Stimulated activated CD4-positive, alpha-beta T cell treated with anti-CD3 and anti-CD28 coated beads, Interleukin-4, amount 100 ng/mL, for 4 hours (primary cell): ENCODE measurements at places on chromosomes 2 and 18.

DNA sequence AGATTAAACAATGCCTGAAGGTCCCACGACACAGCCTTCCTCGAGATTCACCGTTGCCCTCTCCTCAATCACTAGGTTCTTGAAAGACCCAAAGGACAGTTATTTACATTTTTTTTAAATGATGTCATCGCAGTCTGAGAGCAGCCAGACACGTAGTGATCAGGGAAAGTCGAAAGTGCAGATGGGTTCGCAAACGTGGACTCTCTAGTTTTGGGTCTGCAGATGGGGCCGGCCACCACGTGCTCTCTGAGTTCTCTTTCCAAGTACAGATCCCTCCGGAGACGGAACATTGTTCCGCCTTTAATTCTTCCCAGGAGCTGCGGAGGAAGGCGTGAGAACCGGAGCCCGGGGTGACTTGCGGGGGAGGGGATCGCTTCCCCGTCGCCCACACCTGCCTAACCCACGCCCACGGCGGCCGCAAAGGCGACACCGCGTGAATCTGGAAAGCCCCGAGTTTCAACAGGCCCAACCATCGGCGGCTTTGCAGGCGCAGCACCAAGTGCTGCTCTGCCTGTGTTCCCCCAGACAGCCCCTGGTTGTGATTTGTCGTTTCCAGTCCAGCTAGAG, 54.3 kb downstream of the PKDCC start:
- peak; percentile 80 for DNase-seq

DNA sequence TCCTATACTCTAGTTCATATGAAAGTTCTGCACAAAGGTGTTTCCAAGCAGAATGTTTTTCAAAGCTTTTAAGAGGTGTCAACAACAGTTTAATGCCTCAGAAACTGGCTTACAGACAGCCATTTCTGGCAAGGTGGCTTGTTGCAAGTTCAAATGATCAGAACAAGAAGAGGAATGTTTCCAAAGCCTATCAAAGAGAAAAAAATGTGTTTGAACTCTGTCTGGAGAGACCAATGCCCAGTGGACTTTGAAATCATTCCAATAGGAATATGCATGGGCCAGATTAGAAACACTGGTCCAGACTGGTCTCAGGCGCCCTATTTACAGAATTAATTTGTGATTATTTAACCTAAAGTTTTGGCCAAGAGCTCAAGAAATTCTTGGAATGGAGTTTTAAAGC, 106.2 kb downstream of the CPS1 start:
- DNase-seq, result no peak

- no peak for DNase-seq
Measured at GRCh38 chr18:10536280-10536679, 10.5 kb downstream of the NAPG start.

DNA sequence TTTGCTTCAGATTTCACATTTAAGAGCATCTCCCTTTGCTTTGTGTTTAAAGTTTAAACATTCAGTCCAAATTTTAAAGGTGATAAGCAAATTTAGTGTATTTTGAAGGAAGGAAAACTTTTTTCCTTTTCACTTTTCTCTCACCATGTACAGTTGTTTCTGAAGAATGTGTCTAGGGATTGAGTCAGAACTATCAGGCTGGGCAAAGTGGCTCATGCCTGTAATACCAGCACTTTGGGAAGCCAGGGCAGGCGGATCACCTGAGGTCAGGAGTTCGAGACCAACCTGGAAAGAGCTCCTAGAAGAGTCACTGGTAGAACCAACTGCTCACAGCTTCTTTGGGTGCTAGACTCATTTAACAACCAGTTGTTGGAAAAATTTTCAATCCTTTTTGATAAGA, 327.0 kb upstream of the THUMPD2 start:
- no peak for DNase-seq

DNA sequence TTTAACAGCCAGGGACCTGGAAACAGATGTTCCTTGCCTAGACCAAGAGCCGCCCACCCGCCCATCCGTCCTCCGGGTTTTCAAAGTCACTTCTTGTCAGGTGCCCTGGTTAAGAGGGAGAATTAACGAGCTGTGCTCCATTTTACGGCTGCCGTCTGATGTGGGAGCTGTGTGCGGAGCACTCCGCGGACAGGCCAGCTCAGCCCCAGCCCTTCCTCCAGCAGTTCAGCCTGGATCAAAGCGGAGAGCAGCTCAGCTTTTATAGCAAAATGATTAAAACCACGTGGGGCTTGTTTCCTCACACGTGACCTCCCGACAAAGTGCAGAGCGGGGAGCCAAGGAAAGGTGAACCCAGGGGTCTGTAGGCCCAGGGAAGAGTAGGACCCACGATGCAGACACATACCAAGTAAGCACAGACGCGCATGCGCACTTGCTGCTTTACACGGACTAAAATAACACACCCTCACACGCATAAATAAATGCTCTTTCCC, 46.1 kb upstream of the PKDCC start:
- DNase-seq, result no peak
